ENCODE measurements at places on chromosomes 6 and 20.

DNA sequence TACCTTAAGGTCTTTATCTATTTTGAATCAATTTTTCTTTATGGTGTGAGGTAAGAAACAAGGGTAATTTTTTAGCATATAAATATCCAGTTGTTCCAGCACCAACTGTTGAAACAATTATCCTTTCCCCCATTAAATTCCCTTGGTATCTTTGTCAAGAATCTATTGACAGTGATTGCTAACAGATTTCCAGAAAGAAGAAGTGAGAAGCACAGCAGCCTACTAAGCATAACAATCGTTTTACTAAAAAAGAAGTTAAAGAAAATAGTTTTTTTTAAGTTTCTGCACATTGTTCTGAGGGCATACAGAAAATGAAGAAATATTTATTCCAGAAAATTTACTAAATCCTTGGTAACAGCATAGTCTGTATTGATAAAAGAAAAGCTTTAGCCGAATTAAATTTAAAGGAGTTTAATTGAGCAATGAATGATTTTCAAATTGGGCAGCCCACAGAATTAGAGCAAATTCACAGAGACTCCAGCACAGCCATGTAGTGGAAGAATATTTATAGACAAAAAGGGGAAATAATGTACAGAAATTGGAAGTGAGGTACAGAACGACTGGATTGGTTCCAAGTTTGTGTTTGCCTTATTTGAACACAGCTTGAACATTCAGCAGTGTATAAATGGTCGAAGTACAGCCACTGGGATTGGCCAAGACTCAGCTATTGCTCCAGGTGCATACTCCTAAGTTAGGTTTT is 97.9 kb upstream of the UST start:
- no peak for DNase-seq

- no peak for DNase-seq
Observed at GRCh38 chr20:42613076-42613475, 576.6 kb downstream of the PTPRT start.

DNA sequence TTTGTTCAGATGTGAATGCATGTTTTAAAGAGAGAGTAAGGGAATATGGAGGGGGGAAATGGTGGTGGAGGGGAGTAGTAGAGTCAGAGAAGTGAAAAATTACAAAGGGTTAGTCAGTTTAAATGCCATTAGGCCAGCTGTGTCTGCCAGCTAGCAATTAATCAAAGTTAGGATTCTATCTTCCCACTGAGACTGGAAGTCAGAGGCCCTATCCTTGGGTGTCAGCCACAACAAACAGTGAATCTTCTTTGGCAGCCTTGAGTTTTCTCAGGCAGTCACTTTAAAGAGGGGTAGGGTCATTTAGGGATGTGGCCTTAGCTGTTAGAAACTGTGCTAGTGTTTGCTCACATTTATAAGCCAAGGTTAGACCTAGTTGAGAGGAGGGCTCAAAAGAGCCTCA is 120.5 kb upstream of the BTBD3 start:
- DNase-seq, result no peak

- no peak for DNase-seq
Observed at GRCh38 chr20:50004229-50004628, 21.4 kb downstream of the SNAI1 start.

DNA sequence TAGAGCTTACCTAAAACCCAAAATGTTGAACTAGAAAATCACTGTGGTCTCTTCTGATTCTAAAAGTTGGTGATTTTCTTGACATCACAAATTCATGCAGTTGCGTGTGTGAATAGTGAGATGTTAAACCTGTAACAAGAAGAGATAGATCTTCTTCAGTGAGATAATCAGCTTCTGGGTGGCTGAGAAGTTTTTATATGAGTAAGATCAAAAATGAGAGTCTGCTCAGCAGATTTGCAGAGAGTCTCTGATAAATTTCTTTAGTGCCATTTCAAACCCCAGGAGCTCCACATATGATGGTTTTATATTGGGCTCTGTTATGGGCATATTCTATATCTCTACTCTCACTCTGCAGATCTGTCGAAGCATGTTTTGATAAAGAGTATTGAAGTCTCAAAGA is 185.4 kb downstream of the ZFAND3 start:
- no peak for DNase-seq

DNA sequence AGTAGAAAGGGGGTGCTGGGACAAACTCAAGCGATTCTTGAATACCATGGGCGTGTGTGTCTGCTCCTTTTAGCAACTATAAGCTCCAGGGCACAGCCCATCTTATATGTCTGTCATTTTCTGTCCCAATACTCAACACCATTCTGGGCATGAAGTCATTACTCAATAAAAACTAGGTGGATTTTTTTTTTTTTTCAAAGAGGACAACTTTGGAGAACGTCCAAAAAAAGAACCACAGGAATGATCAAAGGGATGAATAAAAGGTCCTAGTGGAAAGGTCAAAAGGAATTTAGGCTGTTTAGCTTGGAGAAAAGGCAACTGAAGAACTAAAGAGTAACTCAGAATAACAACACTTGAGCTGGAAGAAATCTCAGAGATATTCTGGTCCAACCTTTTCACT is 24.4 kb downstream of the UQCC1 start:
- no peak for DNase-seq

- no peak for DNase-seq
Observed at GRCh38 chr6:84218091-84218490, 9.4 kb downstream of the CEP162 start.

GRCh38 chr20:22542427-22542826 is 41.9 kb downstream of the FOXA2 start:
- no peak for DNase-seq

DNA sequence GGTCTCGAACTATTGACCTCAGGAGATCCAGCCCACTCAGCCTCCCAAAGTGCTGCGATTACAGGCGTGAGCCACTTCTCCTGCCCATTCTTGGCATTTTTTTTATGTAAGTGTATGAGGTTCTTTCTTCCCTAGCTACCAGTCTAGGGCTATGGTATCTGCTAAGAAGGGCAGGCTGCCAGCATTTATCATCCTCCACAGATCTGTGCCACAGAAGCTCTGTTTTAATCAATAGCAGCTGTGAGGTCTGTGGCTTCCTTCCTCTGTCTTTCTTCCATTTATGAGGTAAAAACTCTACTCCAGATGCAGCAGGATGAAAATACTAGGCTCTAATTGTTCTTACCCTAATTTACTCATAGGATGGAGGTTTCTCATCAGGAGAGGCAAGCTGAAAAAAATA is 1382.4 kb upstream of the ADGRB3 start:
- no peak for DNase-seq

GRCh38 chr6:69985180-69985579 is 118.8 kb downstream of the COL19A1 start:
- no peak for DNase-seq

DNA sequence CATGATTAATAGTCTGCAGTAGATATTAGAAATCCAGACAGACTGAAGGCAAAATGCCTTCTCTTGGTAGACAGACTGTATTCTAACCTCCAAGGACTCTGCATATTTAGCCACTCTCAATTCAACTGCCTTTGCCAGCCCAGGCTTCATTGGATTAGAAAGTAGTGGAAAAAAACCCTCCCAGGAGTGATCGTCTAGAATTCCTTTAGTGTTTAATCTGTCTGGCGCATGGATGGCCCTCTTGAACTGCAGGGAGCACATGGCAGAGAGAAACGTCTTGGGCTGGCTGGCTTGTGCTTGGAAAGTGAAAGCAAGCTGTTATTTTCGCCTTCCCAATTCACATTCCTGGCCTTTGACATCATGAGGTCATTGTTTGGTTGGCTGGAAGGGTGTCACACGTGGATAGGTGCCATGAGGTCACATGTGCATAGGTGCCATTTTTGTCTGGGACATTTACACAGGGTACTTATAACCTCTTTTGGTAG is 30.9 kb upstream of the NEDD9 start:
- DNase-seq, result no peak

GRCh38 chr6:106995640-106996039 is 21.1 kb upstream of the CD24 start:
- no peak for DNase-seq

GRCh38 chr6:122804962-122805485 is 16.0 kb downstream of the SMPDL3A start:
- no peak for DNase-seq

- no peak for DNase-seq
Observed at GRCh38 chr20:44805979-44806620, 4.2 kb downstream of the RIMS4 start.

Data from activated CD4-positive, alpha-beta T cell treated with anti-CD3 and anti-CD28 coated beads, Interleukin-2, amount 50 U/mL, for 1 hour (primary cell).